ENCODE measurements at places on chromosomes 1 and 21.
A peak's percentile ranks its signal among the peaks of the same experiment; 100 is the strongest.

DNA sequence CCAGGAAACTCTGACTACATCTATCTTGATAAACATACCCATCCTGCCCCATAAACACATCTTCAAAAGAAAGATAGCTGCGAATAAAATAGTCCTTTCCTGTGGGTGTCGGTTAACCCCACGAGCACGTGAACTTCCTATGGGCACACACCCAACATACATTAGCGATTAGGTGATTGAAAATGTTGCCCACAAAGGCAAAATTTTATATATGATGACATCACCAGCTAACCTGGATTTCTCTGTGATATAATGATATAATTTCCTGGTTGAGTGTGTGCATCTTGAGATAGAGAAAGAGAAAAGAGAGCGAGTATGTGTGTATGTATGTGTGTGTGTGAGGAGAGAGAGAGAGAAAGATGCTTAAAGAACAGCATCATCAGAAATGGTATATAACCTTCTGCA, 296.1 kb downstream of the PTPRC start:
- peak; percentile 18 for DNase-seq

DNA sequence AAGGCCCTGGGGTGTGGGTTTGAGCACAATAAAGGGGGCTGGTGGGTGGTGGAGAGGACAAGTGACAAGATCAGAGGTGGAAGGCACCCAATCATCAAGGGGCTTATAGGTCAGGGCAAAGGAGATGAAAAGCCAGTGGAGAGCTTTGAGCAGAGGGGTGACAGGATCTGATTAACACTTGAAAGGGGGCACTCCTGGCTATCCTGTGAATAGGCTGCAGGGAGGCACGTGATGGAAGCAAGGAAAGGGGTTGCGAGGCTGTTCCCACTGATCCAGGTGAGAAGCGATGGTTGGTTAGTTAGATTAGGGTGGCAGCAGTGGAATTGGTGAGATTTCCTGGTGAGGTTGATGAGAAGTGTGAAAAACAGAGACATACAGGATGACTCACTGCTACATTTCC, 80.6 kb downstream of the WLS start:
- DNase-seq = no peak

DNA sequence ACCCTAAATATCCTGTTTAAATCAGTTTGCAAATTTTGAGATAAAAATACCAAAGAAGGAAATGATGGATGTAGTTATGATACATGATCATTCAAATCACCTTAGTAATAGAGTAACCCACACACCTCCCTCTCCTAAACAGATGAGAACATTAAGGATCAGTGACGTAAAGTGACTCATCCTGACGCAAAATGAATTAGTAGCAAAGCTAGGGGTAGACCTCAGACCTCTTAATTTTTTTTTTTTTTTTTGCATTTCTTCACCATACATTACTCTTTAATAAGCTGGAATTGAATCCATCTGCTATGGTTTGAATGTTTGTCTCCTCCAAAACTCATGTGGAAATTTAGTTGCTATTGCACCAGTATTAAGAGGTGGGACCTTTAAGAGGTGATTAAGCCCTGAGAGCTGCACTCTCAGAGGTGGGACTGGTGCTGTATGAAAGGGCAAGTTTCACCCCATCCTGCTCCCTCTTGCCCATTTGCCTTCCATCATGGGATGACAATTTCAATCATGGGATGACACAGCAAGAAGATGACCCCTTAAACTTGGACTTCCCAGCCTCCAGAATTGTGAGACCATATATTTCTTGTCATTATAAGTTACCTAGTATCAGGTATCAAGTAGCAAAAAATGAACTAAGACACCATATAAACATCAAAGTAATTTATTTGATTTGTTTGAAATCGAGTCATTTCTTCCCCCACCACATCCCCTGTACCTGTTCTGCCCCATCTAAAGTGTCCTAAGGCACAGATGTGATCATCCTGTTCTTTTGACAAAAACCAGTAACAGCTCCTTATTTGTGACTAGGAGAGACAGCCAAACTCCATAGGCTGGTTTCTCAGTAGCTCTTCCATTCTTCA, 114.6 kb upstream of the DUSP10 start:
- no peak for DNase-seq

DNA sequence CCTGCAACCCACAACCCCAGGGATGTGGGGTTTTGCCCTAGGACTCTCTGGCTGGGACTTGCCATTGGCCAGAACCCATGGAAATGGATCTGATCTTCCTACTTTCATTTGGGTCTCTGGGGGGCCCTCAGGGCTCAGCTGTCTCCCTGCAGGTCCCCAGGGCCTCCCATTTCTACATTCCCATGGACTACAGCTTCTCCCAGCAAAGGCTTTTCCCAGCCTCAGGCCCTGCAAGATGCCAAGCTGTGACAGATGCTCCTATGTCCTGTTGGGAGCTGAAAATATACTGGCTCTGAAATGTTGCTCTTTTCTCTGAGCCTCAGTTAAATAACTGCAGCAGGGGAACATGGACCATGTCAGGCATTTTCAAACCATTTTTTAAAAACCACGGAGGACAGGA, 99.5 kb upstream of the IGSF21 start:
- no peak for DNase-seq

DNA sequence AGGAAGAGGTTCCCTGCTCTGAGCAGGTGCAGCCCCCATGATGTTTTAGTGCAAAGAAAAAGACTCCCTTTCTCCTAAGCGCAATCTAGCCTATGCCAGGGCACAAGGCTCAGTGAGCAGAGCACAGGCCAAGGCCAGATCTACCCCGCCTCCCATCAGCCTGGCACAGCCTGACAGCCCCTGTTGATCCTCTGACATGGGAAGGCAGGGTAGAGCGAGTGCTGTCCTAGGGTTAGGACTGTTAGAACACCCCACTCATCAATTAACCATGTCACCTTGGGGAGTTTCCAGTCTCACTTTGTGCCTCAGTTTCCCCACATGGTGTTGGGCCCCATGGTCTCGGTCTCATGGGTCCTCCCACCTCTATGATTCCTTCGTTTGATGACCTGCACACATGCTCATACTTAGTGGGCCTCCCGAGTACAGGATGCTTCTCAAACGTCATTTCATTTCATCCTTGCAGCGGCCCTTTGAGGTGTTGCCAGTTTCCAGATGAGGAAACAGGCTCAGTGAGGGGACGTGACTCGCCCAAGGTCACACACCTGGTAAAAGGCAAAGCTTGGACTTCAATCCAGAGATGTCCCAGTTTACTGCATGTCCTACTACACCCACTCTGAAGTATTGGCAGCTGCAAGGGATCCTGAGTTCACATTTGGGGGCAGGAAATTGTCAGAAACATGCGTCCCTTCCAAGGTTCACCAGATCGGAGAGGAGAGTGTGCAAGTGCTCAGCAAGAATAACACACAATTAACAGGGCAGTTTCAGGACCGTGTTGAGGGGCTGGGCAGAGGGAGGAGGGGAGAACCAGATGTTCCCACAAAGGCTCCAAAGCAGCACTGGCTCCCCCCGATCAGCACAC, 213.3 kb downstream of the TRABD2B start:
- no peak for DNase-seq

GRCh38 chr1:48329486-48329885, 107.0 kb downstream of the SLC5A9 start:
- DNase-seq = no peak

GRCh38 chr21:25254491-25255174, 352.6 kb downstream of the MRPL39 start:
- DNase-seq = no peak

DNA sequence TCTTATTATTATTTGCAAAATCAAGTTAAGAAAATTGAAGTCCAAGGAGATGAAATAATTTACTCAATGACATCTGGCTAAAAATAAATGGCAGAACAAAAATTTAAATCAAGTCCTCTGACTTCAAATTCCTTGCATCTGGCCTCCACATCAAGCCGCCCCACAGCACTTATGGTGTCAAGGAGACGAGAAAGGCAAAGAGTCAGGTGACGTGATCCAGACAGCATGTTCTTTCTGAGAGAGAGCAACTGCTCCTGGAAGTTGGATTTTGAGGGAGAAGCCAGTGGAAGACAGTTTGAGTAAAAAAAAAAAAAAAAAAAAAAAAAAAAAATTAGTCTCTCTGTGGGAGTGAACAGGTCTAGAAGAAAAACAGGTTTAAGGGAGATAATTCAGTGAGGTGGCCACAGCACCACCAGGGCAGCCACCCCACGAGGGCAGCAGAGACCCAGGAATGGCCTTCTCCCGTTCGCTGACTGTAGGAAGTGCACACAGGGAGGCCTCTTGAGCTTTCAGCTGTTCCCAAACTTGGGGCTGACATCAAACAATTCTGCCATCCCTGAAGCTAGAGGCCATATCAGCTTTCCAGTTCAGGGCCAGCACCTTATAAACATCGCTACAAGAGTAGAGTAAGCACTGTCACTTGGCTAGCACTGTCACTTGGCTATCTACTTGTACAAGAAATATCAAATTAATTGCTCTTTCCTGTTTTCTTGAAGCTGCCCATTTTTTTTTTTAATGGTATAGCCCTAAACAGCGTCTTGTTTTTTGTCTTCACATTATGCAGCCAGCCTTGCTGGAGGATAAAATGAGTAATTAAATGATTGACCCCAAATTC, 7.8 kb downstream of the C1orf162 start:
- DNase-seq = peak; percentile 36

GRCh38 chr1:66251546-66251945, 282.4 kb upstream of the SGIP1 start:
- DNase-seq = no peak

Measured in stimulated activated CD8-positive, alpha-beta memory T cell treated with anti-CD3 and anti-CD28 coated beads, Interleukin-15, amount 100 ng/mL, for 48 hours (primary cell).